CD4-positive, alpha-beta T cell treated with Interleukin-6 for 4 hours (primary cell): ENCODE measurements at places on chromosomes 16 and 17.

DNA sequence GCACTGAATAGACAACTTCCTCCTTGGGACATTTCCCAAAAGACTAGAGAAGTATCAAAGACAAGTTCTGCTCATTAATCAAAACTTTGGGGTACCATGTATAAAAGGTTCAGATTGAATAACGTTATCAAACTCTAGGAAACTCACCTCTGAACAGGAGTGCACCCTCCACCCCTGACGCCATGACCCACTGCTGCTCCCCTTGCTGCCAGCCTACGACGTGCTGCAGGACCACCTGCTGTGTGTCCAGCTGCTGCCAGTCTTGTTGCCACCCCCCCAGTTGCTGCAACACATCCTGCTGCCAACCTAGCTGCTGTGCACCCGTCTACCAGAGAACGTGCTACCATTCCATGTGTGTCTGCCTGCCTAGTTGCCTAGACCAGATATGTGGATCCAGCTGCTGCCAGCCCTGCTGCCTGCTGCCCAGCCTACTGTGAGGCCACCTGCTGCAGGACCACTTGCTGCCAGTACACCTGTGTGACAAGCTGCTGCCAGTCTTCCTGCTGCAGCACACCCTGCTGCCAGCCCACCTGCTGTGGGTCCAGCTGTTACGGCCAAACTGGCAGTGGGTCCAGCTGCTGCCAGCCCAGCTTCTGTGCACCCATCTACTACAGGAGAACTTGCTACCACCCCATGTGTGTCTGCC lies 13.8 kb upstream of the KRTAP9-2 start:
- DNase-seq: no peak

- DNase-seq: no peak
These were observed 35.8 kb upstream of the NF1 start for GRCh38 chr17:31058976-31059375.

GRCh38 chr17:37792787-37793186 lies 47.9 kb upstream of the HNF1B start:
- no peak for DNase-seq

- no peak for DNase-seq
These were observed 55.1 kb downstream of the SOX9 start for GRCh38 chr17:72175787-72176515.

DNA sequence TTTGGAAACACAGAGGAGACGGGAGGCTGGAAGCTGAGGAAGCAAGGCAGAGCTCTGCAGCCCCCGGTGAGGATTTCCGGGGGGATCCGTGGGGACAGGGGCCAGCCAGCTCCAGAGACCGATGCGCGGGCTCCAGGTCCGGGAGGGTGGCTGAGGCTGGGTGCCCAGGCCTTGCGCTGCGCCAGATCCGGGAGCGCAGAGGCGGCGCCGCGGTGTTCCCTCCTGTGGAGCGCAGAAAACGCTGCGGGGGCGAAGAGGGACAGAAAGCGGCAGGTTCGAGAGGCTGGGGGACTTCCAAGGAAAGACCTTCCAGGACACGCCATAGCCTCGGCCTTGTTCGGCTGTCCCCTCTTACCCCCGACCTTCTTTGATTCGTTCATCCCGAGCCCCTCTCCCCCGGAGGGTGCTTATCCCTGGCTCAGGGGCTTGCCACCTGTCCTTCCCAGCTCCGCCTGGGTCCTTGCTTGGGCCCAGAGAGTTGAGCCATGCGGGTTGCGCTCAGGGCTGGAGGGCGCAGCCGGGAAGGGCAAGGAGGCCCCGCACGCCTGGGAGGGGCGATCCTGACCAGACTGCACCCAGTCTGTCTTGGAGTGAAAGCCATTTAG lies 697 bp upstream of the SHISA9 start:
- DNase-seq: no peak

DNA sequence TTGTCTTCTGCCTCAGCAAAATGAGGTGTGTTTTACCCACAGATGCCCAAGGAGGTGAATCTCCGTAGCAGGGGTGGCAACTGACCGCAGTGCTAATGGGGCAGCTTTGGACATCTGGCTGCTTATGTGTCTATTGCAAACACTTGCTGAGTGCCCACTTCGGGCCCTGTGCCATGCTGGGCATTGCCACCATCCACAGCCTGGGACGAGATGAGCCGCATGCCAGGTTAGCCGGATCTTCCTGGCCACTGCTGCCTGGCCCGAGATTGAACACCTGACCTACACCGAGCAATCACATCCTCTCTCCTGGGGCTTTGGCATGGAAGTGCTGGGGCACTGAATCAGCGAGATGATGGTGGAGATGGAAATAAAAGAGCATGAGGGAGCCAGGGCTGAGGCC lies 238.7 kb downstream of the GSG1L start:
- no peak for DNase-seq

DNA sequence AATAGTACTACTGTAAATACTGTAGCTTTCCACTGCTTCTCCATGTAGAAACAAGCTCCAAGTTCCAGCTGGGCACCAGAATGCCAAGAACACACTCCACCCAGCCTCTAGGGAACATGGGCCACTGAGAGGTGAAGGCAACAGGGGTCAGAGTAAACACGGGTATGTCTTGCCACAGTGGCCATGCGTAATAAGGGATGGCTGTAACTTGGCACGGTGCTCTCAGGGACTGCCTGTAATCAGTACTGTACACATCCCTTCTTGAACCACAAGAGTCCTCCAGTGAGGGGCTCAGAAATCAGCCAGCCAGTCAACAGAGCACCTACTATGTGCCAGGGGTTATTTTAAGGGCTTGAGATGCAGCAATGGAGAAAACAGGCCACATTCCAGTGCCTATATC lies 10.8 kb downstream of the LRRC59 start:
- DNase-seq: no peak

GRCh38 chr17:14866266-14866665 lies 398.9 kb downstream of the PMP22 start:
- DNase-seq: no peak
